Heart left ventricle (tissue), 16 donors: ENCODE measurements at places on chromosomes 12 and 14.

- DNase-seq: no peak
Measured at GRCh38 chr14:93076755-93077154, 39.0 kb downstream of the ITPK1 start.

DNA sequence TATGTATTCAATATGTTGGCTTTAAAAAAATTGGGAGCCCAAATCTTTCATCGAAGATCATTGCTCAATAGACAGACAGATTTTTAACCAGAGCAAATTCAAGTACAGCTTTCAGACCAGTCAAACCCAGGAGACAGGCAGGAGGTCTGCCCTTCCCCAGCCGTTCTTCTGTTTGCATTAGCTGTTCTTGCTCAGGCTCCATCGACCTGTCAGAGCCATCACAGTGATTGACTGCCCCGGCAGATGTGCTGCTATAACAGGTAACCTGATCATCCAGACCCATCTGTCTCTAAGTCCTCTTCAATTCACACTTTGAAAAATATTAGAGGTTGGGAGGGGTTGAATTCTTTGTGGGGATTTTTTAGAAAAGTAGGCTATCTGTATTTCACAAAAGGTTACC is 453.5 kb downstream of the FOXG1 start:
- no peak for DNase-seq

DNA sequence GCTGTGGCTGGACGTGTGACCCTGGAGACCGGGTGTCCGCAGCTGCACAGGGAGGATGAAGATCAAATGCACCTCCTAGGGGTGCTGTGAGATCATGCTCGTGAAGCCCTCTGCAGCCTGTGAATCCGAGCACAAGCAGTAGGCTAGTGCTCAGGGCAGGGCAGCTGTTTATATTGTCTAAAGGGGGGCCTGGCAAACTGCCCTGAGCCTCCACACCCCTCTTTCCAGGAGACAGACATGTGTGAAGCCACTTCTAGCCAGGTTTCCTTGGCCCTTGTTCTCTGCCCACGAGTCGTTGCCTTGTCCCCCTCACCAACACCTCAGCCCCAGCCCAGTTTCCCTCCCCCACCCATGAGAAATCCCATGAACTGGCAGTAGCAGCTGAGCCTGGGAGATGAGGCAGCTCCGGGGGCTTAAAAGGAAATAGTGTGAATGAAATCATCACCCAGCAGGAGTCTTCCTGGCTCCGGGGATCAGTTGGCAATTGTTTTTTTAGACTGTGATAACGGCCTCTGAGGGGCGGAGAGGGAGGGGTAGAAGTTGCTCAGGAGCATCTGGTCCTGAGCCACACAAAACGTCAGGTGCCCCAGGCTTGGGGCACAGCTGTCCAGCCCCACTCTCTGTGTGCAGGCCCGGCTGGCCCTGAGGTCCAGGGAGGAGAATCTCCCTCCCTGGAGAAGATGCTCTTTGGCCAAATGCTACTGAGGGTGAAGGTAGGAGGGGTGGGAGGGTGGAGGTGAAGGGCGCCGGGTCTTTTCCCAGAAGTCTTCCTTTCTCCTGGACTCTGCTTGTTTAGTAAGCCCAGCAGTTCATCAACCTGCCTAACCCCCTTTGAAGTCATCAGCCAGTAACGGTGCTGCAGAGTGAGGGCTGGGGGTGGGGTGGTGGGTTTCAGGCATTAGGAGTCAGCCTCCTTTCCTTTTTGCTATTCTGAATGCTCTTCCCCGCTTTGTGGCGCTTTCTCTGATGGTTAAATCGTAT is 4.0 kb downstream of the FGF6 start:
- DNase-seq: no peak

GRCh38 chr12:124507188-124508109 is 60.0 kb downstream of the NCOR2 start:
- DNase-seq: peak; percentile 80

- DNase-seq: no peak
Measured at GRCh38 chr12:17342381-17342961, 736.5 kb upstream of the LMO3 start.

GRCh38 chr12:18990856-18991255 is 138.7 kb upstream of the PLEKHA5 start:
- DNase-seq: no peak

DNA sequence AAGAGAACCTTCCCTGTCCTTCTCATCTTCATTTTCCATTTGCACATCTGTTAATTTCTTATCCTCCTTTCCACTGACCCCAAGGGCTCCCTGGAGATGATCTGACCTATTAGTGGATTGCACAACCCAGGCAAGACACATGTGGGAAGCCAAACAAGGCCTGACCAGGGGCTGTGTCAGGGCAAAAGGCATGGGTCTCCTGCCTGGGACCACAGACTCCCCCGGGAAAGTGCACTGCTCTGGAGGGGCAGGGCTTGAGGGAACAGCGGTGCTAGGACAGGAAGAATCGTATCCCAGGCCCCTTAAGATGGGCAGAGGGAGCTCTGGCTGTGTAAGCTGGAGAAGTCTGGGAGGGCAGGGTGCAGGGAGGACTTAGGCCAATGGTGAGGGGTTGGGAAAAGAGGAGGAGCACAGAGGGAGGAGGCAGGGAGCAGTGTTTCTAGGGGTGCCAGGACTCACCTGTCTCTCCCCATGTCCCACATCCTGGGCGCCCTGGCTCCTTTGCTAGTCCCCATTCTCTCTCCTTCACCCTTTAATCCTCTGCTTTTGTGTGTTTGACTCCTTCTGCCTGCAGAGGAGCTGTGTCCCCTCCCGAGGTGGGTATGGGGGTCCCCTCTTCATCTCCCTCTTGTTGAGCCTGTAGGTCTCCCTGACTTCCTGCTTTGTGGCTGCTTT is 25.3 kb downstream of the PLEKHG3 start:
- no peak for DNase-seq
